ENCODE measurements at places on chromosomes 16 and 17. TPM values are rescaled to one million over a fixed set of nuclear protein-coding genes. Genes with fewer than 3 reads are reported as not detected.

PRSS21 gene
- total RNA-seq, result not detected

PTX4 gene
- not detected for total RNA-seq

STH gene
- total RNA-seq, result not detected

PRSS22 gene
- 0.84 TPM for total RNA-seq

COTL1 gene
- total RNA-seq, result 531 TPM

VAT1 gene
- total RNA-seq, result 244 TPM

GABARAPL2 gene
- 85.8 TPM for total RNA-seq

DNAAF8 gene
- 1.2 TPM for total RNA-seq

TNFRSF12A gene
- 617 TPM for total RNA-seq

SLC25A11 gene
- 69.3 TPM for total RNA-seq

KRT40 gene
- total RNA-seq, result not detected

SGCA gene
- total RNA-seq, result 2.9 TPM

EXOC3L1 gene
- 0.18 TPM for total RNA-seq

CBX4 gene
- 30.6 TPM for total RNA-seq

AXIN1 gene
- 27.8 TPM for total RNA-seq

OTOP2 gene
- total RNA-seq, result 0.08 TPM

MFAP4 gene
- total RNA-seq, result not detected

TNS4 gene
- 275 TPM for total RNA-seq

CNGB1 gene
- total RNA-seq, result 0.06 TPM

GLIS2 gene
- 26.6 TPM for total RNA-seq

KRTAP2-2 gene
- not detected for total RNA-seq

WNT3 gene
- total RNA-seq, result 4.4 TPM

KRTAP3-1 gene
- not detected for total RNA-seq

RAC3 gene
- 40.2 TPM for total RNA-seq

PIRT gene
- not detected for total RNA-seq

LRRC36 gene
- total RNA-seq, result not detected

CCL4 gene
- not detected for total RNA-seq

SEPTIN1 gene
- 2.0 TPM for total RNA-seq

TAT gene
- total RNA-seq, result 0.06 TPM

EVPLL gene
- total RNA-seq, result not detected

All from A549 treated with Hydrocortisone at 1 μM for 4 hours (cell line).